Fibroblast of the aortic adventitia (primary cell): ENCODE measurements at places on chromosomes 7 and 10.

DNA sequence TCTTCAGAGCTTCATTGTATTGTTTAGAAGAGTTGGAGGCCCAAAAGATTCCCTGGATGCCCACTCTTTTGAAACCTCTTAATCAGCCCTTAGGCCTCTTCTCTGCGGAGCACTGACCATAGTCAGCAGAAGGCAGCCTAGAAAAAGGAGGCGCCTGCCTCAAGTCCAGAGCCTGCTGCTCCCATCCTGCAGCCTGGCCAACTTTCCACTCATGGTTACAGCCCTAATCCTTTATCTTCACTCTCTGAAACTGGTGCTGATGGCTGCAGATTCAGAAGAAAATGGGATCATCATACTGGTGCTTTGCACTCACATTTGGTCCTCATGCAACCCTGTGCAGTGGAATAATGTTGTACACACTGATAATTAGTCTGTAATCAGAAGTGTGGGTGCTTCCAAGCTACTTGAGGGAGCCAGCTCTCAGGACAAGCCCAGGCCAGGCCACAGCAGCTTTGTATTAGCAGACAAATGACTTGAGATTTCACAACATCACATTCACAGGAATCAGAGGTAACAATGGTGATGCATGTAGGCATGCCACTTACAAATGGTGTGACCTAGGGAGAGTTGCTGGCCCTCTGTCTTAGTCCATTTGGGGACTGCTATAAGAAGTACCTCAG lies 272.9 kb downstream of the GALNT17 start:
- DNase-seq: no peak

DNA sequence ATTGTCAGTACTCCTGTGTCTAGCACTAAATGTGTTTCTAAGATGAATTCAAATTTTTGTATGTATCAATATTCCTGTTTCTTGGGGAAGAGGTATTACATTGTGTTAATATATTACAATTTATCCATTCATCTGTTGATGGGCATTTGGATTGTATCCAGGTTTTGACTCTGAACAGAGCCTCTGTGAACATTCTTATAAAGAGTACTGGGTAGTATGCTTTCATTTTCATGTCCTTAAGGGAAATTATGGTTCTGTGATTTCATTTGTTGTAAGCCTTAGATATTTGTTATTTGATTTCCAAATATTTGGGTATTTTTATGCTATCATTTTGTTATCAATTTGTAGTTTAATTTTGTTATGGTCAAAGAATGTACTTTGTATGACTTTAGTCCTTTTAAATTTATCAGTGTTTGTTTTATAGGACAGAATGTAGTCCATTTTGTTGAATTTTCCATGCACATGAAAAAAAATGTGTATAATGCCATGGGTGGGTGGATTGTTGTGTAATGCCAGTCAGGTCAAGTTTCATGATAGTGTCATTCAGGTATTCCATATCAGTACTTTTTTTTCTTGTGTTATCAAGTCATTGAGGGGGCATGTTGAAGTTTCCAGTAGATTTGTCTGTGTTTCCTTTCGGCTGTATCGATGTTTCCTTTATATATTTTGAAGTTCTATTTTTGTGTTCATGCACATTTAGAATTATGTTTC lies 38.4 kb downstream of the STAM start:
- DNase-seq: peak; percentile 35

DNA sequence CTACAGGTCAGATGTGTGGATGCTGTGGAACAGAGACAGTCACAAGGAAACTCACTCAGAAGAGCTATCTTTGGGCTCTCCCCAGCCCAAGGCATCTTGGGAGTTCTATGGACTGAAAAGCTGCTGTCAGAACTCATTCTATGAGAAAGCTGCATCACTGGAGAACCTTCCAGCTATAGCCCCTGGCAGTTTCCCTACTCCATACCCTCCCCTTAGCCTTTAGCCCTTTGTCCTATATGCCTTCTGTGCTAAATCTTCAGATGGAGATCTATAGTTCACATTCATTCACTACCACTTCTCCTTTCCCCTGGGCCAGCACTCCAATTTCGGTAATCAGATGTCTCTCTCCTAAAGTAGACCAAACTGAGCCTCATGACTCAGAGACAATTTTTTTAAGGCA lies 6.9 kb downstream of the WNT8B start:
- no peak for DNase-seq

GRCh38 chr7:8566016-8566415 lies 132.6 kb downstream of the NXPH1 start:
- DNase-seq: no peak

DNA sequence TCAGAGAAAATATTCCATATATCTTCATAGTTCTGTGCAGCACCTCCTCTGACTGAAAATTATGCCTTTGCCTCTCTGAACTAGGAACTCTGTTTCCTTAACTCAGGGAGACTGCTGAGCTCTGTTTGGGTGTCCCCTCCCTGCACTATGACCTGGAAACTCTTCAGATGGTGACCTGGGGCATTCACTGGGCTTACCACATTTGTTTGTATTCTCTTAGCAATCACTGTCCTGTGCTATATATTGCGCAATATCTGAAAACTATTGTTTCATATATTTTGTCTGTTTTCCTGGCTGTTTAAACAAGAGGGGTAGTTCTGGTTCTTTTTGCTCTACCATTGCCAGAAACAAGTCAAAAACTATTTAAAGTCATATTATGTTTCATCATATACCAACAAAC lies 181.8 kb upstream of the KIAA1217 start:
- DNase-seq: peak; percentile 3
